ENCODE measurements at places on chromosomes 7 and 10.

DNA sequence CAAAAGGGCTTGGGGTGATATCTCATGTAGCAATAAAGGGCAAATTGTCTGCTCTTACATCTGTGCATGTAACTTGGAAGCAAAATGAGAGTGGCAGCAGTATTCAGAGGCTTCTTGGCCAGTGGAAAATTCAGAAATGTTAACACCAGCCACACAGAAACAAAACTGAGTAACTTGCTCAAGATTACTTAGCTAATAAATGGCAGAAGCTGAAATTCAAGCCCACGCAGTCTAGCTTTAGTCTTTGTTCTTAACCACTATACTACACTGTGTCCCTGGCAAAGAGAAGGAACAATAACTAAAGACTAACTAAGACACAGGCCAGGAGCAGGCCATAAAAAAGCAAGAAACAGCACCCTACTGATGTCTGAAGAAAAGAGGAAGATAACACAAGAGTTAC is 185.9 kb upstream of the ASAH2 start:
- no peak for DNase-seq

DNA sequence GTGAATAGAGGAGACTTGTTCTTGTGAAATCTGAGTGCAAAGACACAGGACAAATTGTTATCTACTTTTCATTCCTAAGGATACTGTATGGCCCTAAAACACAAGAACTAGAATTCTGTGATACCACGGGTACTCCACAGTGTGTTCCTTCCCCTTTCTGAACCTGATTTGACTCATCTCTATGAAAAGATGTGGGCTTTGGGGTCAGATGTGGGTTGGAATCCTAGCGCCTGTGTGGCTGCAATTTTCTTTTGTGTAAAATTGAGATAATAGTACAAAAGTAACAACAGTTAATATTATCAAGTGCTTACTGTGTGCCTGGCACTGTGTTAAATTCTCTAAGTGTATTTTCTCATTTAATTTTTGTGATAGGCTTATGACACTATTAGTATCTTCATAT is 8.1 kb downstream of the SRGN start:
- no peak for DNase-seq

- no peak for DNase-seq
Observed at GRCh38 chr10:115844591-115844990, 428.4 kb downstream of the GFRA1 start.

DNA sequence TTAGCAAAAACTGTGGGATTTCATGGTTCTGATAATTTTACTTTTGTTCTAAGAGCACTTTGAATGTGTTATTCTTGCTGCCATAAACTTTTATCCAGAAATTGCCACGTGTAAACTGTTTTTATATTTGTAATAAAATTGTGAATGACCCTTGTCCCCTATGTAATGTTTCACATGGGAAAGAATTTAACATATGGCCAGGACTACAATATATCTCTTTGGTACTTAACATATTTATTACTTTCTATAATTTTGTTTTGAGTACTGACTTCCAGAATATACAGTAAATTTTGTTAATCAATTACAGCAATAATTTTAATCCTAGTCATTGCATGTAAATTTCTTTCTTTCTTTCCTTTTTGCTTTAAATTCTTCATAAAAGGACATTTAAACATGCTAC is 735.0 kb upstream of the PHF14 start:
- no peak for DNase-seq

GRCh38 chr7:132757783-132758182 is 181.5 kb upstream of the PLXNA4 start:
- DNase-seq, result no peak

GRCh38 chr10:5503477-5503835 is 4.1 kb upstream of the CALML5 start:
- no peak for DNase-seq

- no peak for DNase-seq
Observed at GRCh38 chr7:106895246-106895864, 30.3 kb downstream of the PIK3CG start.

GRCh38 chr10:67262675-67263074 is 336.8 kb downstream of the LRRTM3 start:
- no peak for DNase-seq

GRCh38 chr10:57849691-57850357 is 417.9 kb downstream of the IPMK start:
- no peak for DNase-seq

Measured in nephron progenitor cell (in vitro differentiated cells).